ENCODE measurements at places on chromosomes 5 and 9. TPM values are rescaled to one million over a fixed set of nuclear protein-coding genes. Genes with fewer than 3 reads are reported as not detected.

The GABRB2 gene
- not detected for total RNA-seq

DNA sequence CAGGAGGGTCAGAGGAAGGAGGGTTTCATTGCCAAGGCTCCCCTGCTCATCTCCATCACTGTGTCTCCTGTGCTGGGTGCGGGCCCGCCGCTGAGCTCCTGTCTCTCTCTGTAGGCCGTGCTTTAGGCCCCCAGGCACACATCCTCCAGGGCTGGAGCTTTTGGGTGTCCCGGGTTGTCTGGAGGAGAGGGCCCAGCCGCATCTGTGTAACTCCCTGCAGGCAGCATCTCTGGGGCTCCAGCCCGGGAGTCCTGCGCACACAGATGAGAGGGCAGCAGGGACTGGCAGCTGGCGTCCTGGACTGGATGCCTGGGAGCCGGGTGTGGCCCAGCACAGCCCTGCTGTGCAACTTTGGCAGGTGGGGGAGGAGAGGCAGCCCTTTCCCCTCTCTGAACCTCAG is 40.2 kb downstream of the LRSAM1 start:
- no peaks in the 10 kb centered on the region for H3K27me3 ChIP-seq
- H3K36me3 ChIP-seq, result peaks cover 12% of the 10 kb centered on the region
- H3K27ac ChIP-seq, result no peak overlapping the region
- DNase-seq, result no peak
- H3K4me1 ChIP-seq, result no peaks in the 10 kb centered on the region

The EIF4E1B gene
- not detected for total RNA-seq

DNA sequence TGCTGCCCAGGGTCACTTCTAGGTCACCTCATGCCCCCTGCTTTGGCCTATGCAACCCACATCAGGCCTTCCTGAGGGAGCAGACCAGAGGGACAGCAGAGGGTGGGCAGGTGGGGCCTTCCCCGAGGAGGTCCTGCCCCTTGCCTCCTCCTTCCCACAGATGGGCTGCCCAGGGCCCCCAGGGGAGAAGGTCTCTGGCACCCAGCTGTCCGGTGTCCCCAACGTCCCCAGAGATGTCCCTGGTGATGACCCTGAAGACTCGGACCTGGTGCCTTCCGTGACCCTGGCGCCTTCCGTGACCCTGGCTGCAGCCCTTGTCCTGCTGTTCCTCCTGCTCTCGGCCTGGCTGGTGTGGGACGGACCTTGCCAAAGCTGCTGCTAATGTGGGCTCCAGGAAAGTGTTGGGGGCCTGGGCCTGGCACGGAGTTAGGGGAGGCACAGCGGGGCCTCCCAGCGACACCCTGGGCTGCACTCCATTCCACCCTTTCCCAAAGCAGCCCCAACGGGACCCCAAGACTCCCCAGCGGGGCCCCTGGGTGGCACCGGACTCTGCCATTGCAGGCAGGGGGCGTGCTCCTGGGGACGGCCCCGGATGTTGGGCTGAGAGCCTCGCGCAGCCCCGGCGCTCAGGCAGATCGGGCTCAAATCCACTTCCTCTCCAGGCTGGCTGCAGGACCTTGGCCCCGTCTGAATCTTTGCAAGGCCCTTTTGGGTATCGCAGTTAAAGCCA is 6.8 kb upstream of the SLC2A6 start:
- no peak overlapping the region for H3K27ac ChIP-seq
- H3K36me3 ChIP-seq, result no peaks in the 10 kb centered on the region
- peaks cover 6% of the 10 kb centered on the region for H3K4me1 ChIP-seq

The GRIN1 gene
- total RNA-seq, result 0.05 TPM

The PCDHB14 gene
- not detected for total RNA-seq

DNA sequence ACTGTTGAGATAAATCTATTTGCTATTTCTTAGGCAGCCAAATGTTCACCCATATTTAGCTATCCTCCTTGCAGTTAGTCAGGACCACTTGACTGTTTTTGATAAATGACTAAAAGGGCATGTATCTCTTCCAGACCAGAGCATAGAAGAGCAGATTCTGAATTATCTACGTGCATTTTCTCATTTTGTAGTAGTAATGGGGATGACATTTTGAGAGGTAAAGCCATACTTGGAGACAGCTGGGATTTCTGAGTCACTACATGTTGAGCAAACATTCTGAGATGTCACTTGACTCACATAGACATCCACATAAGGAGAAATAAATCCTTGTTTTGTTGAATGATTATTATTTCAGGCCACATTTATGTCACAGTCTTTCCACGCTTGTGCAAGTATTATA is 297.6 kb downstream of the CDH10 start:
- H3K27me3 ChIP-seq, result no peaks in the 10 kb centered on the region
- no peaks in the 10 kb centered on the region for H3K36me3 ChIP-seq
- H3K4me3 ChIP-seq, result no peak overlapping the region
- no peaks in the 10 kb centered on the region for H3K4me1 ChIP-seq
- DNase-seq, result no peak

The C7 gene
- not detected for total RNA-seq

DNA sequence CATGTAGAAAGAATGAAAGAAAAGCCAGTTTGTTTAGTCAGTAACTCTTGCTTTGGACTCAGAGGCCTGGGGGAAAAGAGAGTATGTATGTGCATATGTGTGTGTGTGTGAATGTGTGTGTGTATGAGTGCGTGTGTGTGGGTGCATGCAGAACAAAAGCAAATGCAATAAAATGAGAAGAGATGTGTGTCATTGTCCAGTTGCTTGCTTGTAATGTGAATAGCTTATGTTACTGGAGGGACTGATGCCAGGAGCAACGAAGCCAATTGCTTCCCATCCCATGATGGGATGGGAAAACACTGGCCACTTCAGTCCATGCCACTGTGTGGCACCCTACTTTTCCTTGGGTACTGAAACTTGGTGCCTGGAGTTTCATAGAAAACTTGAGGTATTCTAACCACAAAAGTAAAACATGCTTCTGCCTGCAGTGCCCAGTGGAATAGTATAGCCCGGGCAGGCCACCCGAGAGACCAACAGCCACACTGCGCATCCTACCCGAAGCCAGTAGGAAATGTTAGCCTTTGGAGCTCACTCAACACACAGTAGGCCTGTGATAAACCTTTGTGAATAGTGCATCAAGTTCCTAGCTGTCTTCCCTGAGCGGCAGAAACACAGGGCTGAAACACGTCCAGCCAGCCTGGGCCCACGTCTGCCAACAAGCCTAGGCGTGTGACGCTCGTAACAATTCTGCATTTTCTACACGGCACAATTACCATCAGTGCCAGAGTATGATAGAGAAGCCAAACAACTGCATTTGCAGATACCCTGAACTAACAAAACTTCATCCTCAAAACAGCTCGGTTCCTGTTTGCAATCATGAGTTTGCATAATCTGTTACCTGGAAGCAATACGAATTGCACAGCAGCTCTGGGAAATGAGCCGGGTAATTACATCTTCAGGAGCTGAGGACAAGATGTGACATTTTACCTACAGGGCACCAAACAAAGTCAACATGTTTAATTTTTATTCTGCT is 198.1 kb downstream of the SYK start:
- H3K4me3 ChIP-seq, result no peak overlapping the region
- H3K4me1 ChIP-seq, result no peaks in the 10 kb centered on the region
- H3K27me3 ChIP-seq, result no peaks in the 10 kb centered on the region

GRCh38 chr5:133205204-133205603 is 153.4 kb downstream of the HSPA4 start:
- H3K27ac ChIP-seq, result no peak overlapping the region
- peaks cover 10% of the 10 kb centered on the region for H3K27me3 ChIP-seq
- H3K36me3 ChIP-seq, result no peaks in the 10 kb centered on the region

DNA sequence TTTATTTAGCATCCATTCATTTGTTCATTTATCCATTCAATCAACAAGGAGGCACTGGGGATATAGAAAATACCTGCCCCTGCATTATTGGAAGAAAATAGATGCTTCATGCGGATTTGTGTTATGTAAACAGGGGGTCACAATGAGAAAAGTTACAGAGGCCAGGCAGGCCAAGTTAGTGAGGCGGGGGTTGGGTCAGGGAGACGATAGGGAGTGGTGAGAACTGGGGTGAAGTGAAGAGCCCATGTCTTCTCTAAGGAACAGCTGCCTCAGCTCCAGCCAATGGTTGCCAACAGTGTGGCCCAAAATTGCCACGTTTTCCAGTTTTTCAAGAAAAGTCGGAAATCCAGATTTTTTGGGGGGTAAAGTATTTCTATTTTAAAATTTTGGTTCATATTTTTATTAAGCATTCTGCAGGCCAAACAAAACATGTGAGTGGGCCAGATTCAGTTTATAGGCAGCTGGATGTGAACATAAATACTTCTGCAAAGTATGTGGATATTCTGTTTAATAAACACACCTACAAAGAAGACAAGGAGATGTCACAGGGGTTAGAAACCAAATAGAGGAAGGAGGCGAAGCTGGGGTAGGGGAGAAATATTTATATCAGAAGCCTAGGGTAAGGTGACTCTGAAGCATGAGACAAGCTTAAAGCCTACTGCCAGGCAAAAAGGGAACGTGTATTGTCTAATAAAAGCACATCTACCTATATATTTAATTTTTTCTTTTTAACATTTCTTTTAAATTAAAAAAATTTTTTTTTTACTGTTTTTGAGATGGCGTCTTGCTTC is 44.0 kb downstream of the ALG2 start:
- no peak overlapping the region for H3K4me3 ChIP-seq
- DNase-seq, result no peak
- H3K27me3 ChIP-seq, result peaks cover 3% of the 10 kb centered on the region
- no peaks in the 10 kb centered on the region for H3K36me3 ChIP-seq

Data from activated T-helper 1 cell treated with anti-CD3 and anti-CD28 coated beads, Interleukin-12 subunit alpha, Interleukin-12 subunit beta, Interleukin-2, Interleukin-4 antibody, amounts not matched to agents 30 ng/mL and 10 ng/mL and 1 ng/mL, durations not matched to agents 14 hours and 24 hours and 36 hours (primary cell).